ENCODE measurements at places on chromosomes 2 and 18. TPM values are rescaled to one million over a fixed set of nuclear protein-coding genes. Genes with fewer than 3 reads are reported as not detected.
A peak's percentile ranks its signal among the peaks of the same experiment; 100 is the strongest.

DNA sequence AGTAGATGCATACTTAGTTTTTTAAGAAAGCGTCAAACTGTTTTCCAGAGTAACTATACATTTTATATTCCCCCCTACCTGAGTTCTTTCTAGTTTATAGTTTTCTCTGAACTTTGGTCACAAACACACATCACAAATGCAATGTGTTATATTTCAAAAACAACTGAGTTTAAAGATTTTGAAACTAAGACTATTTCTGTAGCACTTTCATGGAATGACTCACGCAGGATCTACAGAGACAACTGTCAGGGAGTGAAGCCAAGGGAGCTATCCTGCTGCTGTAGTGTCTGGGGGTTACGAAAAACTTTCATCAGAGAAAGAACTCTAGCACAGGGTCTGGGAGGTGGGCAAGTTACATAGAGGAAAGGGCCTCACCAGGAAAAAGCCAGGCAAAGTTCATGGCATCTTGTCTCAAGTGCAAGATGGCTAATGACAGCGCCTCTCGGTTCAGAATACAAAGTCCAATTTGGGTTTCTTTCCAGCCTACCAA lies 66.8 kb downstream of the UXS1 start:
- peaks cover 9% of the 10 kb centered on the region for H3K4me1 ChIP-seq
- no peaks in the 10 kb centered on the region for H3K36me3 ChIP-seq
- peak overlapping the region; percentile 7 for H3K27ac ChIP-seq
- H3K27me3 ChIP-seq, result no peaks in the 10 kb centered on the region

The RAB27B gene
- 2.5 TPM for polyA plus RNA-seq

DNA sequence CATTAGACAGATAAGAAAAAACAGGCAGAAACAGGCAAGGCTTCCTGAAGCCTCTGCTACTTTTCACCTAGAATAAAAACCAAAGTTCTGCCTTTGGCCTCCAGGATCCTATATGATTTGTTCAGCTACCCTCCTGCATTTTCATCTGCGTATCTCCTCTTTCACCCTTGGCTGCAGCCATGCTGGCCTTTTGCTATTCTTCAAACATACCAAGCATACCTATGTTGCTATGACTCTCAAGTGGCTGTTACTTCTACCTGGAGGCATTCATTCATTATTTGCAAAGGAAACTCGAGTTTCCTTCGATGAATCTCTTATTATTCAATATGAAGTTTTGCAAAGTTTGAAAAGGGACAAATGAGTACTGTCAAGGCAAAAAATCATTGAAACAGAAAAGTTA lies 106.4 kb upstream of the HNMT start:
- no peak overlapping the region for H3K27ac ChIP-seq
- no peak overlapping the region for H3K4me3 ChIP-seq
- no peak for DNase-seq

GRCh38 chr18:23257137-23257536 lies 121.9 kb downstream of the CABLES1 start:
- no peaks in the 10 kb centered on the region for H3K4me1 ChIP-seq
- DNase-seq, result no peak
- H3K27ac ChIP-seq, result no peak overlapping the region
- no peak overlapping the region for H3K4me3 ChIP-seq

The ARL4C gene
- polyA plus RNA-seq, result 4.8 TPM

The TFCP2L1 gene
- polyA plus RNA-seq, result 29.1 TPM

- H3K36me3 ChIP-seq, result no peaks in the 10 kb centered on the region
- no peak for DNase-seq
- no peaks in the 10 kb centered on the region for H3K27me3 ChIP-seq
- H3K4me3 ChIP-seq, result no peak overlapping the region
- H3K27ac ChIP-seq, result no peak overlapping the region
These were observed 482.0 kb upstream of the DCC start for GRCh38 chr18:51857989-51858388.

GRCh38 chr2:201932511-201932910 lies 101.1 kb upstream of the FZD7 start:
- no peaks in the 10 kb centered on the region for H3K27me3 ChIP-seq
- no peak overlapping the region for H3K4me3 ChIP-seq
- no peaks in the 10 kb centered on the region for H3K4me1 ChIP-seq
- H3K36me3 ChIP-seq, result no peaks in the 10 kb centered on the region
- H3K27ac ChIP-seq, result no peak overlapping the region
- DNase-seq, result no peak

The CFAP65 gene
- under 0.01 TPM for polyA plus RNA-seq

The ACVR1 gene
- polyA plus RNA-seq, result 4.8 TPM

DNA sequence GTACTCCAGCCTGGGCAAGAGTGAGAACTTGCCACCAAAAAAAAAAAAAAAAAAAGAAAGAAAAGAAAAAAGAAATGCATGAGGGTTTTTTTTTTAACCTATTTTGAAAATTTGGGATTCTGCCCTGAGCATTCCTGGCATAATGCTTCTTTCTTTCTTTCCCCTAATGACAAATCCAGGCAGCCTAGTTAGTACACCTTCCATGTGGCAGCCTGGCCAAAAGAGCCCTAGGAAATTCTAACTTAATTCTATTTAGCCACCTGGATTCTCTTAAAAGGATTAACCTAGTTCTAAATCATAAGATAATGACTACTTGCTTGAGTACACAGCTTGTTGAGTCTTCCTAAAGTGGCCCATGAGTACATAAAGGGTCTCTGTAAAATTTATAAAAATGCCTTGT lies 160.1 kb downstream of the THADA start:
- DNase-seq, result no peak
- no peak overlapping the region for H3K27ac ChIP-seq
- no peak overlapping the region for H3K4me3 ChIP-seq
- H3K27me3 ChIP-seq, result no peaks in the 10 kb centered on the region
- no peaks in the 10 kb centered on the region for H3K4me1 ChIP-seq

- H3K27me3 ChIP-seq, result no peaks in the 10 kb centered on the region
- peaks cover 15% of the 10 kb centered on the region for H3K36me3 ChIP-seq
- no peak overlapping the region for H3K4me3 ChIP-seq
- DNase-seq, result no peak
- H3K27ac ChIP-seq, result no peak overlapping the region
These were observed 16.7 kb downstream of the IL1R1 start for GRCh38 chr2:102159295-102159694.

The LMAN2L gene
- 14.0 TPM for polyA plus RNA-seq

- no peak overlapping the region for H3K4me3 ChIP-seq
- H3K4me1 ChIP-seq, result no peaks in the 10 kb centered on the region
- no peak overlapping the region for H3K27ac ChIP-seq
- H3K27me3 ChIP-seq, result no peaks in the 10 kb centered on the region
These were observed 29.3 kb upstream of the NFATC1 start for GRCh38 chr18:79366177-79367094.

The CHMP1B gene
- 101 TPM for polyA plus RNA-seq

The ZNF513 gene
- 15.7 TPM for polyA plus RNA-seq

- H3K4me1 ChIP-seq, result no peaks in the 10 kb centered on the region
- no peak for DNase-seq
- H3K36me3 ChIP-seq, result peaks cover 78% of the 10 kb centered on the region
- no peaks in the 10 kb centered on the region for H3K27me3 ChIP-seq
- no peak overlapping the region for H3K4me3 ChIP-seq
These were observed 18.6 kb downstream of the NPC1 start for GRCh38 chr18:23567671-23568070.

GRCh38 chr2:10378189-10378588 lies 69.9 kb downstream of the ODC1 start:
- peaks cover 30% of the 10 kb centered on the region for H3K4me1 ChIP-seq
- H3K27me3 ChIP-seq, result no peaks in the 10 kb centered on the region
- H3K27ac ChIP-seq, result no peak overlapping the region
- DNase-seq, result no peak

DNA sequence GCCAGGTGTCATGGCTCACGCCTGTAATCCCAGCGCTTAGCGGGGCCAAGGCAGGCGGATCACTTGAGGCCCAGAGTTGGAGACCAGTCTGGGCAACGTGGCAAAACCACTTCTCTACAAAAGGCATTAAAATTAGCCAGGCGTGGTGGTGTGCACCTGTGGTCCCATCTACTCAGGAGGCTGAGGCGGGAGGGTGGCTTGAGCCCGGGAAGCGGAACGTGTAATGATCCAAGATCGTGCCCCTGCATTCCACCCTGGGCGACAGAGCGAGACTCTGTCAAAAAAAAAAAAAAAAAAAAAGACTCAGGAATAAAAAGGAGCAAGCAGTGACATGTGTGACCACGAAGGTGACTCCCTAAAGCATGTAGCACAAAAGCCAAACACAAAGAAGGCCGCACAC lies 50.1 kb upstream of the SALL3 start:
- H3K4me1 ChIP-seq, result no peaks in the 10 kb centered on the region
- H3K4me3 ChIP-seq, result no peak overlapping the region
- no peaks in the 10 kb centered on the region for H3K27me3 ChIP-seq
- no peak overlapping the region for H3K27ac ChIP-seq
- DNase-seq, result no peak
- no peaks in the 10 kb centered on the region for H3K36me3 ChIP-seq

DNA sequence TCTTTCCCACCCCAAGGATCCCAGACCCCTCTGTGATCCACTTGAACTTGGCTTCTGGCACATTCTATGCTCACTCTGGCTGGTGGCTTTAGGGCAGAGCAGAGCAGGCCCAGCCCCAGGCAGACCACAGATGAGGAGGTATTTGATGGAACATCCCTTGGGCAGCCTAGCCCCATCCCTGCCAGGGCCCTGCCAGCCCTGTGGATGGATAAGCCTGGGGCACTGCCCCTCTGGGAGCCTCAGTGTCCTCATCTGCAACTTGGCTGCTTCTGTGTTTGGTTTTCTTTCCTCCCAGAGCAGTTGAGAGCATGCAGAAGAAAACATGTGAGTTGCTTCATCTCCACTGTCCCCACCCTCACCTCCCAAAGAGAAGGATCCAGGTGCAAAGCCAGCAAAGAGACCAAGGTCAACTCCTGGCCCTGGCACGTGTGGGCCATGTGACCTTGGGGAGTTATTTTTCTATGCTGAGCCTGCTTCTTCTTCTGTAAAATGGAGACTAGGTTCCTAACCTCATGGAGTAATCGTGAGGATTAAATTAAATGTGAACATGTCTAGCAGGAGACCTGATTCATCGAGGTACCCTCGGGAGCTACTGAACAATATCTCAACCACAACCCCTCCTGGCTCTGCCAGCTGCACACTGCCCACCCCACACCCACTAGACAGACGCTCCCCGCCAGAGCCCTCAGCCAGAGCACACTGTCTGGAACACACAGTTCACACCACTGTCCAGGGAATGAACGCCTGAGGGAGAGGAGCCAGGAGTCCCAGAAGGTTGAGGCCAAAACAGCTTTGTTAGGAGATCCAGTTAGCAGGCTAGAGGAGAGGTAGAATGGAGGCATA lies 14.6 kb upstream of the TNS1 start:
- no peak overlapping the region for H3K27ac ChIP-seq
- H3K4me1 ChIP-seq, result no peaks in the 10 kb centered on the region
- no peaks in the 10 kb centered on the region for H3K27me3 ChIP-seq
- no peaks in the 10 kb centered on the region for H3K36me3 ChIP-seq

GRCh38 chr18:50653402-50654093 lies 93.7 kb downstream of the MAPK4 start:
- H3K36me3 ChIP-seq, result no peaks in the 10 kb centered on the region
- no peak overlapping the region for H3K4me3 ChIP-seq
- DNase-seq, result peak; percentile 81
- H3K4me1 ChIP-seq, result peaks cover 75% of the 10 kb centered on the region
- H3K27ac ChIP-seq, result peak overlapping the region; percentile 88

DNA sequence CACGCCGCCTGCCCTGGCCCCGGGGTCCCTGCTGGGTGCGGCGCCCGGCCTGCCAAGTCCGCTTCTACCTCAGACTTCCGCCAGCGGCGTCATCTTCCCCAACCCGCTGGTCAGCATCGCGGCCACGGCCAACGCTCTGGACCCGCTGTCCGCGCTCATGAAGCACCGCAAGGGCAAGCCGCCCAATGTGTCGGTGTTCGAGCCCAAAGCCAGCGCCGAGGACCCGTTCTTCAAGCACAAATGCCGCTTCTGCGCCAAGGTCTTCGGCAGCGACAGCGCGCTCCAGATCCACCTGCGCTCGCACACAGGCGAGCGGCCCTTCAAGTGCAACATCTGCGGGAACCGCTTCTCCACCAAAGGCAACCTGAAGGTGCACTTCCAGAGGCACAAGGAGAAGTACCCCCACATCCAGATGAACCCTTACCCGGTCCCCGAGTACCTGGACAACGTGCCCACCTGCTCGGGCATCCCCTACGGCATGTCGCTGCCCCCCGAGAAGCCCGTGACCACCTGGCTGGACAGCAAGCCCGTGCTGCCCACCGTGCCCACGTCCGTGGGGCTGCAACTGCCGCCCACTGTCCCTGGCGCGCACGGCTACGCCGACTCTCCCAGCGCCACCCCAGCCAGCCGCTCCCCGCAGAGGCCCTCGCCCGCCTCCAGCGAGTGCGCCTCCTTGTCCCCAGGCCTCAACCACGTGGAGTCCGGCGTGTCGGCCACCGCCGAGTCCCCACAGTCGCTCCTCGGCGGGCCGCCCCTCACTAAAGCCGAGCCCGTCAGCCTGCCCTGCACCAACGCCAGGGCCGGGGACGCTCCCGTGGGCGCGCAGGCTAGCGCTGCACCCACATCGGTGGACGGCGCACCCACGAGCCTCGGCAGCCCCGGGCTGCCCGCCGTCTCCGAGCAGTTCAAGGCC lies 13.7 kb downstream of the SALL3 start:
- DNase-seq, result no peak
- no peaks in the 10 kb centered on the region for H3K27me3 ChIP-seq
- no peaks in the 10 kb centered on the region for H3K36me3 ChIP-seq
- no peak overlapping the region for H3K4me3 ChIP-seq
- H3K27ac ChIP-seq, result no peak overlapping the region

The CREG2 gene
- not detected for polyA plus RNA-seq

- DNase-seq, result no peak
- no peak overlapping the region for H3K27ac ChIP-seq
- H3K4me1 ChIP-seq, result no peaks in the 10 kb centered on the region
- no peak overlapping the region for H3K4me3 ChIP-seq
- H3K27me3 ChIP-seq, result no peaks in the 10 kb centered on the region
These were observed 266.1 kb downstream of the ZNF385B start for GRCh38 chr2:179595284-179595683.

The STAT1 gene
- 32.8 TPM for polyA plus RNA-seq

The SULT1C4 gene
- not detected for polyA plus RNA-seq

- no peaks in the 10 kb centered on the region for H3K4me1 ChIP-seq
- H3K27me3 ChIP-seq, result no peaks in the 10 kb centered on the region
- H3K36me3 ChIP-seq, result no peaks in the 10 kb centered on the region
- H3K4me3 ChIP-seq, result no peak overlapping the region
These were observed 486.7 kb upstream of the SALL3 start for GRCh38 chr18:78492813-78493371.

DNA sequence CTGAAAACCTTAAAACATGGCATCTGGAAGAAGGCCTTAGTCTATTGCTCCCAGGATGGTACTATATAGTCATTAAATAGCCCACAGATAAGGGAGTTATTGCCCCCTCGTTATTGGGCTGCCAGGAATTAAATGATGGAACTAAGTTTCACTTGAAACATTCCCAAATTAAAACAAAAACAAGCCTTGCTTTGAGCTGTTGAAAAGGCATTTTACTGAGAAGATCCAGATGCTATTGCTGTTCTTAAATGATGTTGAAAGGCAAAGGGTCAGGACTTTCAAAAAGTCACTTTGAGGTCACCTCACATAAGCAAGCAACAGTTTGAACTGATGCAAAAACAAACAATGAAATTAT lies 2.0 kb upstream of the AMMECR1L start:
- peak overlapping the region; percentile 91 for H3K27ac ChIP-seq
- no peaks in the 10 kb centered on the region for H3K27me3 ChIP-seq
- no peaks in the 10 kb centered on the region for H3K4me1 ChIP-seq
- DNase-seq, result no peak

GRCh38 chr2:136085453-136086209 lies 32.3 kb downstream of the CXCR4 start:
- no peak for DNase-seq
- H3K27me3 ChIP-seq, result no peaks in the 10 kb centered on the region
- no peak overlapping the region for H3K27ac ChIP-seq
- no peaks in the 10 kb centered on the region for H3K36me3 ChIP-seq

The COLEC11 gene
- polyA plus RNA-seq, result 0.92 TPM
